Gastrocnemius medialis (tissue), 4 donors: ENCODE measurements at places on chromosomes 11 and 22.

- no peak for DNase-seq
Observed at GRCh38 chr11:128456566-128457268, 130.6 kb downstream of the ETS1 start.

GRCh38 chr22:38031491-38031890 is 25.7 kb upstream of the PICK1 start:
- DNase-seq = no peak

DNA sequence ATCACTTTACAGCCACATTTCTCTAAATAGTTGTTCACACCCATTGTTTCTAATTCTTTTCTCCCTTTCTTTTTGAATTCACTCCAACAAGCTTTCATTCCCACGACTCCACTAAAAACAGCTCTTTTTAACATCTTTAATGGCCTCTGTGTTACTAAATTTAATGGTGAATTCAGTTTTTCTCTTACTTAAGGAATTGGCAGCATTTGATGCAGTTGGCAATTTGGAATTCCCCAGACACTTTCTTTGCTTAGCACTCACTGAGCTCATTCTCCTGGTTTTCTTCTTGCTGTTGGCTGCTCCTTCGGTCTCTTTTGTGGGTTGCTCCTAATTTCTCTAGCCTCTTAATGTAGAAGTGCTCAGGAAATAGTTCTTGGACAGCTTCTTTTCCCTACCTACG is 40.5 kb upstream of the OR9Q1 start:
- no peak for DNase-seq

DNA sequence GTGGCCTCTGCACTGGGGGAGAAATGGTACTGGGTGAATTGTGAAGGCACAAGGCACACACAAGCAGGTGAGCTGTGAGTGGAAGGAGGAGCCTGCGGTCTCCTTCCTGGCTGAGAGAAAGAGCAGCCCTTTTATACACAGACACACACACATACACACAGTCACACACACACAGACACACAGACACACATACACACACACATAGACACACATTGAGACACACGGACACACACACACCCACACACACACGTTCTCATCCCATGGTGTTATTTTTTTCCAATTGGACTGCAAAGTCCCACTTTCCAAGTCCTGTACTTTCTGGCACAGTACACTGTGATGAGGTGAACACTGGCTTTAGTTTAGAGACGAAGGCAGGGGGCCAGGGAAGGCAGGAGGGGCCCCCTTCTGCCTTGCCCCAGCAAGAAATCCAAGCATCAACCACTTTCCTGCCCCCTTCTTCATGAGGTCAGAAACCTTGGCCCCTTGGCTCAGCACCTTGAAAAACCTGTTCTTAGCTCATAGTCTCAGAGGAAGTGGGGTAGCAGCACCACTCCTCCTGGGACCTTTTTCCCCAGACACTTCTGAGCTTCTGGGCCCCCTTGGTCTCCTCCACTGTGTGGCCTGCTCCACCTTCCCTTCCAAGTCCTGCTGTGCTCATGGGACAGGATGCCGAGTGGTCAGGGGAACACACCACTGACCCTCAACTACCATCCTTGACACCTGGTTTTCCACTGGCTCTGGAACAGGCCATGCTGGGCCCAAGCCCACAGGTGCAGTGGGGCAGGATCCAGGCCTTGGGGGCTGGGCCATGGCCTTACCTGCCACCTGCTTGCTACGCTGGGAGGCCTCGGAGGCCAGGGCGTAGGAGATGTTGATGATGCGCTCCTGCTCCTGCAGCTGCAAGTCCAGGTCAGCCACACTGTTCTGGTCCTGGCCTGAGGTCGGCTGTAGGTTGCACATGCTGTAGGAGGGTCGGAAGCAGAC is 43.8 kb downstream of the C11orf58 start:
- no peak for DNase-seq

DNA sequence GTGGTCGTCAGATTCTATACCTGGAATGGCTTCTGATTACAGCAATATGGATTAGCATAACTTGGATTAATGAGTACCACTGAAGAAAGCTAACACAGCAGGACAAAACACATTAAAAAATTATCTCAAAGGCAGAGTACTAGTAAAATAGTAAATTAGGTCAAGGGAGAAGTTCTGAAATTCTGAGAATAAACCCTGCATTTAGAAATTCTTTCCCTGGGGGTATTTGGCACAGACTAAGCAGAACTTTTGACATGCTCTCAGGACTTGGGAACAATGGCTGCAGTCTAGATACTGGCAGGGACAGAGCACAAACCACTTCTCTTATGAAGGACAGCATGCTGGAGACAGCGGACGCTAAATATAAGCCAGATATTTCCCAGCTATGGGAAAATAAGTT is 85.6 kb upstream of the GRIA4 start:
- DNase-seq = no peak

DNA sequence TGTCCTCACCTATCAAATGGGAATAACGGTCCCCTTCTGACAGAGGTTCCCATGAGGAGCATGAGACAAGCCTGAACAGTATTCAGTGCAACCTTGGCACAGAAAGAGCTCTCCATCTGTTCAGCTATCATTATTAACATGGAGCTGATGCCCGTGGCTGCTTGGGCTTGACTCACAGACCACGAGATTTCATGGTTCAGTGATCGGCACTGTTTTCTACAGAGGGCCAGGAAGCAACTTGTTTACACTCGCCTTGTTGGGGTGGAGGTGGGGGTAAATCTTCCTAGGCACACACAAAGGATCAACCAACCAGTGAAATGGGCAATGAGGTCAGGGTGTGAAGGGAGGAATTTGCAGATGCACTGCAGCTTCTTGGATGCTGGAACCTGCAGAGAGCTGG is 88.2 kb downstream of the CWC15 start:
- DNase-seq = no peak

- DNase-seq = no peak
Observed at GRCh38 chr11:10993186-10993585, 135.3 kb upstream of the ZBED5 start.

GRCh38 chr11:123822032-123822431 is 15.9 kb upstream of the OR6M1 start:
- no peak for DNase-seq

- no peak for DNase-seq
Observed at GRCh38 chr11:126476977-126477376, 121.5 kb downstream of the ST3GAL4 start.

- DNase-seq = no peak
Observed at GRCh38 chr11:60769811-60770210, 13.1 kb downstream of the MS4A15 start.

- no peak for DNase-seq
Observed at GRCh38 chr11:130103296-130103814, 33.7 kb downstream of the APLP2 start.

- no peak for DNase-seq
Observed at GRCh38 chr11:92440701-92441442, 216.3 kb downstream of the FAT3 start.

DNA sequence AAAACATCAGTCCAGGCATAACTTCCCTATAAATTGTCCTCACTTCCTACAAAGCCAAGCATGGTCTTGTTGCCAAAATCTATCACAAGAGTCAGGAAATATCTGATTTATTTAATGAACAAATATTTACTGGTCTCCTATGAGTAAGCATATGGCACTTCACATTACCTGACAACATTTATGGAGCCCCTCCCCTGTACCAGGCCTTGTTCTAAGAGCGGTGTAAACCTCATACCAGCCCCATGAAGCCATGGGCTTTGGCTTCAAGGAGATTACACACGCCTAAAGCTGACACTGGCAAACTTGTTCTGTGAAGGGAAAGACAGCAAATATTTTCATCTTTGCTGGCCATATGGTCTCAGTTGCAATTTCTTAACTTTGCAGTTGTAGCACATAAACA is 43.0 kb upstream of the EIF3D start:
- DNase-seq = no peak

- no peak for DNase-seq
Observed at GRCh38 chr11:27902981-27903624, 202.8 kb upstream of the BDNF start.

DNA sequence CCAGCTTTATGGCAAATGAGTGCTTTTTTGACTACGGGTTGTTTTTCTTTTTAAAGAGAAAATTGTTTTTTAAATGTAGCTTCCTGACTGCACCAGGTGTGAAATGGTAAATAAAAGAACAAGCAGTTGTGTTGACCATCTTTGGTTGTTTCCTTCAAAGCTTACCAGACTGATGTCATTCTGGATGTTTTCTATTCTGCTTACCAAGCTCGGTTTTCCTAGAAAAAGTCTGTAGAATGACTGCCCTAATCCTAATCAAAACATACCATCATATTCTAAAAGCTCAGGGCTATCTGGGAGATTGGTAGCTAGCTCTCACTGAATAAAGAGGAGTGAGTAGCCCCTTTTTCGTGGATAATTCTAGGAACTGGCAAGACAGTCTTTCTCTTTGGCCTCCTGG is 77.7 kb downstream of the GAB2 start:
- no peak for DNase-seq

- DNase-seq = no peak
Observed at GRCh38 chr22:31344256-31344577, 1.9 kb downstream of the PATZ1 start.

DNA sequence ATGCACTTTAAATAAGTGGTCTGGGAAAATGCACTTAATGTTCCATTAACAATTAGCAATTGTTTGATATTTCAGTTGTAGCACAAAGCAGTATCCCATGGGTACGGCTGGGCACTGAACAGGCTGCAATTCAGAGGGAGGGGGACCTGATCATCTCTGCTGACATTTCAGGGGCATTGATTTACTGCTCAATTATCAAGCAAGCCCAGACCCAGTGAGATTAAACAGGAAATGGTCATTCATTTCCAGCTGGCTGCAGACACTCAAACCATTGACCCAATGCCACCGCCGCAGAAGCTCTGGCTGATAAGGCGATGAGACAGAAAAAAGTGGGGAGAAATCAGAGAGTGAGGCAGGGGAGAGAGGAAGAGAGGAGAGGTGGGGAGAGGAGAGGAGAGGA is 1.2 kb downstream of the GPR83 start:
- DNase-seq = no peak

GRCh38 chr11:119095066-119095880 is 6.4 kb downstream of the DPAGT1 start:
- DNase-seq = peak; percentile 99

- no peak for DNase-seq
Observed at GRCh38 chr11:67436459-67437081, 912 bp downstream of the PTPRCAP start.

DNA sequence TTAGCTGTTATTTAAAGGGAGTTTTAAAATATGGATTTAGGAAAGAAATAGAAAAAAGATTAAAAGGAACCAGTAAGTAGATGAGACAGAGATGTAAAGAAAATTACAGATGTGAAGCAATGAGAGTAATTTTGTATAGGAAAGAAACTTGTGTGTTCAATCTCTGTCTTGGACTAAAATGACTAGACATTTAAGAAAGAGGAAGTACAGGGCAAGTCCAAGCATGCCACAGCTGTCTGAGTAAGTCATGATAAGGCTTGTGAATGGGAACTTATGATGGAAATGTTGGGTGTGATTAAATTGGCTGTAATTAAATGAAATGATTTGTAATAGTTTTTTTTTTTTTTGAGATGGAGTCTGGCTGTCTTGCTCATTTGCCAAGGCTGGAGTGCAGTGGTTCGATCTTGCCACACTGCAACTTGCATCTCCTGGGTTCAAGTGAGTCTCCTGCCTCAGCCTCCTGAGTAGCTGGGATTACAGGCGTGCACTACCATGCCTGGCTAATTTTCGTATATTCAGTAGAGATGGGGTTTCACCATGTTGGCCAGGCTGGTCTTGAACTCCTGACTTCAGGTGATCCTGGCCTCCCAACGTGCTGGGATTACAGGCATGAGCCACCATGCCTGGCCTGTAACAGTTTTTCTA is 5.9 kb upstream of the ACY3 start:
- no peak for DNase-seq
